ENCODE measurements at places on chromosomes 7 and 10.

DNA sequence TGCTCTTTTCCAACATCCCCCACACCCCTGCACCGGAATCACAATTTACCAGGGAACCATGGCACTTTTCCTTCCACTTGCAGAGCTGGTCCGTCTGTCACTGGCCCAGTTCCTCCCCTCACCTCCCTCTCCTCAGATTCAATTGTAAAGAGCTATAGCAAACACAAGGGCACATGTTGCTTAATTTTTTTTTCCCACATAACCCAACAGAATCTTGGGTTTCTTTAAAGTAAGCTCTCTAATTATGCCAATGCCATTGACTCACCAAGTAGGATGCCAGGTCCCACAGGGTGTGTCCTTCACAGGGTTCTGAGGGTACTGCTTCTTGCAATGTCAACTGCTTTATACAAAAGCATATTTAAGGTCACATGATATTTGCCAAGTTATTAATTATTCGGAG is 262.2 kb downstream of the AUTS2 start:
- DNase-seq, result no peak

- no peak for DNase-seq
Observed at GRCh38 chr10:108090476-108091215, 926.1 kb upstream of the SORCS1 start.

GRCh38 chr7:30147785-30148184 is 13.0 kb downstream of the MTURN start:
- no peak for DNase-seq

DNA sequence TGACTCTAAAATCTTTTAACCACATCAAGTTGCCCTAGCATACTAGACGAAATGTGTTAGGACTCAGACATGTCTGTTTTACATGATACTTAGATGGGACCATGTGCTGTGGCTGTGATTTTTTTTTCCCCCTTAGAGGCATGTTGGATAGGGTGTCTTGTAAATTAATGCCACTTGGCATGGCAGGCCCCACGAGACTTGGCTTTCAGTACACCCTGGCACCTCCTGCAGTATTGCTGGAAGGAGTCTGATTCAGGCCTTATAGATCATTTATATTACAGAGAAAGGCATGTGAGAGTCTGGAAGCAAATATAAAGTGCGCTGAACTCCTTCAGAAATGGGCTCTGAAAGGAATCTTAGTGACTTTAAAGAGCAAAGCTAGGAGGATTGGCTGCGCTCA is 494.1 kb downstream of the SDK1 start:
- no peak for DNase-seq

DNA sequence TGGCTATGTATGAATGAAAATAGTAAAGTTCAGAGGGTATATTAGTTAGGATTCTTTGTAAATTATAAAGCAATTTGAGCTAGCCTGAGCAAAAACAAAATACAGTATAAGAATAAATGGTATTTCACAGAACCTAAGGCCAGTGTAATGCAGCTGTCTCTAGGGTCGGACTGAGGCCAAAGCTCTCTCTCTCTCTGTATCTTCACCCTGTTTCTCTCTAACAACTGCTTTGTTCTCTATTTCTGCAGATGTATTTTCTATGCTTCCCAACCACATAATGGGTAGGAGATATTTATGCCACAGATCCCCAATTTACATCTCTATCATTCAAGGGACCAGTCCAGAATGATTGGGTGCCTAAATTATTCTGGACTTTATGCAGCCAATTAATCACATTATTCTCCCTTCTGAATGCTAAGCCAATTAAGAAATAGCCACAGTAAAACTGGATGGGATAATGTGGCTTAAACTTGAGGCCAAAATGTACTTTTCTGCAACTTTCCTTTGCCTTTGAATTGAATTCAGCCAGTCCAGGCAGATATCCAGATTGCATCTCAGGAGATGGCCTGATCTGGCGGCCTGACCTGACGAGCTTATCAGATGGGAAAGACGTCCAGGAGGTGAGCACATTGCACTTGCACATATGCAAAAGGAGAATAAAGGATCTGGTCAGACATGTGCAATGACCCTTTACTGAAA is 24.6 kb upstream of the IMMP2L start:
- DNase-seq, result no peak
